ENCODE measurements at places on chromosomes 1 and 21.

DNA sequence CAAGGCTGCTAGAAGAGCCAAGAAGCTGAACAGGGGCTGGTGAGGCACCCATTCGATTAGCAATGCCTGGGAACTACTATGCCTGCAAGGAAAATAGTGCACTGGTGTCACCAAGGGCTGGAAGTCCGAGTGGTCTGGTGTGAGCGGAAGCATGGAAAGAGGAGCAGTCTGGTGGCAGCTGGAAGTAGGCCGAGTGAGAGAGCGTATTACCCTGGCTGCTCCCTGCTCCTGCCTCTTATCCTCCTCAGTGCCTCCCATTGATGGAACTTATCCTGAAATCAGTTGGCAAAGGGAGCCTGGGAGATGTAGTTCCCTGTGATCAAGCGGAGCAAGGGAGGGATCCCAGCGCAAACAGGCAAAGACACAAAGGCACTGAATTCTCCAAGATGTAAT lies 9.6 kb downstream of the SMAP2 start:
- no peak for DNase-seq

GRCh38 chr1:203763505-203763904 lies 1.5 kb upstream of the LAX1 start:
- DNase-seq: no peak

- no peak for DNase-seq
These were observed 47.3 kb upstream of the CNN3 start for GRCh38 chr1:94974241-94974640.

- no peak for DNase-seq
These were observed 1226.1 kb downstream of the NCAM2 start for GRCh38 chr21:22224261-22224660.

GRCh38 chr1:77360256-77360655 lies 78.4 kb downstream of the AK5 start:
- DNase-seq: no peak

- no peak for DNase-seq
These were observed 44.0 kb downstream of the LYST start for GRCh38 chr1:235822685-235823084.

DNA sequence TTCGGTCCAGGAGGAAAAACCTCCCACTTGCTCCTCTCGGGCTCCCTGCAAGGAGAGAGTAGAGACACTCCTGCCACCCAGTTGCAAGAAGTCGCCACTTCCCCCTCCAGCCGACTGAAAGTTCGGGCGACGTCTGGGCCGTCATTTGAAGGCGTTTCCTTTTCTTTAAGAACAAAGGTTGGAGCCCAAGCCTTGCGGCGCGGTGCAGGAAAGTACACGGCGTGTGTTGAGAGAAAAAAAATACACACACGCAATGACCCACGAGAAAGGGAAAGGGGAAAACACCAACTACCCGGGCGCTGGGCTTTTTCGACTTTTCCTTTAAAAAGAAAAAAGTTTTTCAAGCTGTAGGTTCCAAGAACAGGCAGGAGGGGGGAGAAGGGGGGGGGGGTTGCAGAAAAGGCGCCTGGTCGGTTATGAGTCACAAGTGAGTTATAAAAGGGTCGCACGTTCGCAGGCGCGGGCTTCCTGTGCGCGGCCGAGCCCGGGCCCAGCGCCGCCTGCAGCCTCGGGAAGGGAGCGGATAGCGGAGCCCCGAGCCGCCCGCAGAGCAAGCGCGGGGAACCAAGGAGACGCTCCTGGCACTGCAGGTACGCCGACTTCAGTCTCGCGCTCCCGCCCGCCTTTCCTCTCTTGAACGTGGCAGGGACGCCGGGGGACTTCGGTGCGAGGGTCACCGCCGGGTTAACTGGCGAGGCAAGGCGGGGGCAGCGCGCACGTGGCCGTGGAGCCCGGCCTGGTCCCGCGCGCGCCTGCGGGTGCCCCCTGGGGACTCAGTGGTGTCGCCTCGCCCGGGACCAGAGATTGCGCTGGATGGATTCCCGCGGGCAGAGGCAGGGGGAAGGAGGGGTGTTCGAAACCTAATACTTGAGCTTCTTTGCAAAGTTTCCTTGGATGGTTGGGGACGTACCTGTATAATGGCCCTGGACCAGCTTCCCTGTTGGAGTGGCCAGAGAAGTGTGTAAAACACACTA lies 45.3 kb downstream of the MRPL39 start:
- peak; percentile 75 for DNase-seq

DNA sequence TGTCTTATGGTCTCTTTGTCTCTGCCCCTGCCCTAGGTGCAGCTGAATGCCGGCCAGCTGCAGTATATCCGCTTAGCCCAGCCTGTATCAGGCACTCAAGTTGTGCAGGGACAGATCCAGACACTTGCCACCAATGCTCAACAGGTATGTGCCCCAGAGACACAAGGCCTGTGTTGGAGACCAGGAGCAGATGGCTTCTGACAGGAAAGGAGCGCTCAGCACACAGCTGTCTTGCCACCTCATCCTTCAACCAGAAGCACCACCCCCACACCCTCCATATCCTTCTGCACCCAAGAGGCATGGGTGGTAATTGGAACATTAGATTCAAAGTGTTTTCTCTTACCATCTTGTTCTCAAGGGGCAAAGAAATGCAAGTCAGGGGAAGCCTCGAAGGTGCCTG lies 17.0 kb upstream of the KCNQ4 start:
- DNase-seq: no peak

Data from tibial artery (tissue), 4 donors.